Articular chondrocyte of knee joint (primary cell): ENCODE measurements at places on chromosomes 12 and 14. TPM values are rescaled to one million over a fixed set of nuclear protein-coding genes. Genes with fewer than 3 reads are reported as not detected.

Gene PTPRB
- under 0.01 and 0.32 TPM in 2 replicates for total RNA-seq

Gene CIPC
- 23.1 and 23.5 TPM in 2 replicates for total RNA-seq

Gene GALNT16
- total RNA-seq = 7.0 and 16.6 TPM in 2 replicates

Gene GDF3
- not detected in 2 replicates for total RNA-seq

Gene PDE3A
- total RNA-seq = 17.8 and 22.2 TPM in 2 replicates

Gene DLK1
- 0.22 and 0.39 TPM in 2 replicates for total RNA-seq

Gene FMNL3
- total RNA-seq = 18.6 and 20.9 TPM in 2 replicates

Gene NRDE2
- 13.5 and 13.7 TPM in 2 replicates for total RNA-seq

Gene PRKD1
- 12.0 TPM in 2 replicates for total RNA-seq

Gene AGAP2
- 0.11 and 0.39 TPM in 2 replicates for total RNA-seq

Gene KRT82
- not detected in 2 replicates for total RNA-seq

Gene NEUROD4
- total RNA-seq = not detected in 2 replicates

Gene RNASE7
- total RNA-seq = not detected in 2 replicates

Gene P2RX7
- 2.5 and 5.7 TPM in 2 replicates for total RNA-seq

Gene HSPB8
- total RNA-seq = 20.5 and 22.6 TPM in 2 replicates

Gene BHLHE41
- 1.7 and 3.6 TPM in 2 replicates for total RNA-seq

Gene LMO3
- total RNA-seq = under 0.01 and 0.39 TPM in 2 replicates

Gene TAS2R42
- total RNA-seq = not detected in 2 replicates

Gene CDC42BPB
- 83.0 and 85.4 TPM in 2 replicates for total RNA-seq

Gene INHBC
- total RNA-seq = under 0.01 TPM in 1 of 2 replicates, not detected in the other

Gene CLEC1B
- total RNA-seq = not detected in 2 replicates

Gene ALX1
- not detected in 2 replicates for total RNA-seq

Gene SIX6
- total RNA-seq = not detected in 2 replicates

Gene IGF1
- 1.7 and 6.4 TPM in 2 replicates for total RNA-seq

Gene METAP2
- 101 and 106 TPM in 2 replicates for total RNA-seq

Gene BBS10
- 20.0 and 20.6 TPM in 2 replicates for total RNA-seq

Gene CCDC60
- total RNA-seq = not detected in 2 replicates

Gene IQSEC3
- total RNA-seq = 0.65 TPM in 2 replicates

Gene TDG
- 22.3 and 23.3 TPM in 2 replicates for total RNA-seq

Gene PDZRN4
- total RNA-seq = 0.13 TPM in 1 of 2 replicates, not detected in the other

Gene CD163
- total RNA-seq = not detected in 2 replicates

Gene CCDC197
- not detected in 2 replicates for total RNA-seq

Gene MYL2
- total RNA-seq = not detected in 2 replicates

Gene KRT74
- not detected in 2 replicates for total RNA-seq

Gene NPAS3
- 0.43 and 0.78 TPM in 2 replicates for total RNA-seq

Gene KRT1
- total RNA-seq = not detected in 2 replicates

Gene SPX
- total RNA-seq = 4.8 and 9.5 TPM in 2 replicates

Gene BCL2L14
- total RNA-seq = 0.13 TPM in 1 of 2 replicates, not detected in the other

Gene USP5
- total RNA-seq = 67.8 and 73.4 TPM in 2 replicates

Gene KIF5A
- under 0.01 and 0.22 TPM in 2 replicates for total RNA-seq

Gene NUAK1
- total RNA-seq = 5.7 and 6.3 TPM in 2 replicates

Gene TUNAR
- total RNA-seq = not detected in 2 replicates

Gene APOF
- total RNA-seq = not detected in 2 replicates

Gene MYH6
- not detected in 2 replicates for total RNA-seq

Gene RGS6
- total RNA-seq = not detected in 2 replicates

Gene CFAP73
- total RNA-seq = not detected in 2 replicates

Gene NID2
- 119 and 120 TPM in 2 replicates for total RNA-seq

Gene SLC6A13
- 0.32 TPM in 1 of 2 replicates, not detected in the other for total RNA-seq

Gene RDH16
- total RNA-seq = 0.11 and 0.13 TPM in 2 replicates
